ENCODE measurements at places on chromosomes 7 and 10.

GRCh38 chr10:3354174-3354900 is 181.8 kb upstream of the PITRM1 start:
- DNase-seq, result no peak

GRCh38 chr10:104417637-104418292 is 64.1 kb downstream of the CFAP58 start:
- no peak for DNase-seq

DNA sequence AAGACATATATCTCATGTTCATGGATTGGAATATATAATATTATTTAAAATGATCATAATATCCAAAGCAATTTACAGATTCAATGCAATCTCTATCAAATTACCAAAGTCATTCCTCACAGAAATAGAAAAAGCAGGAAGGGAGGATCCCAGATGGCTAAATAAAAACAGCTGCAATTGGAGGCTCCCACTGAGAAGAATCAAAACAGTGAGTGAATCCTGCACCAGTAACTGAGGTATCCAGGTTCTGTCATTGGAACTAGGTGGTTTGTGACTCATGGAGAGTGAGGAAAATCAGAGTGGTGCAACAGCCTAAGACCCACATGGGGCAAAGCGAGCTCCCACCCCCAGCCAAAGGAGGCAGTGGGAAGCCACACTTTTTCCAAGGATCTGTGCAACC is 128.4 kb downstream of the MTERF1 start:
- no peak for DNase-seq

- no peak for DNase-seq
Observed at GRCh38 chr10:116055252-116055916, 217.6 kb downstream of the GFRA1 start.

- no peak for DNase-seq
Observed at GRCh38 chr10:120598386-120598785, 141.4 kb downstream of the PLPP4 start.

GRCh38 chr7:73520673-73521635 is 1.1 kb downstream of the BAZ1B start:
- DNase-seq, result no peak

DNA sequence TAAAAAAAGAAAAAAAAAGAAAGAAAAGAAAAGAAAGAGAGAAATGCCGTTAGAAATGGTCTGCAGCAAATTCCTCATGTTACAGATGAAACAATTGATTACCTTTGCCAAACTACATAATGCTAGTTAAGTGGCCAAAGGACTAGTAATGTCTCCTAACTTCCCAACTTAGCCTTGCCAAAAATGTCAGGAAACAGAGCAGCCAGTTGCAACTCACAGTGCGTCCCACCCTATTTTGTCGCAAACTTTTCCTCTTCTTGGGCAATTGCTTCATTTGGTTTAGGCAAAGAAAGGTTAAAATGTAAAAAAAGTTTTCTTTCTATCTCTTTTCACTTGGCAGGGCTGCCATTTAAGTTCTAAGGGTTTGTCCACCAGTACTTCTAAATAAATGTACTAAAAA is 53.1 kb downstream of the APBB1IP start:
- no peak for DNase-seq

DNA sequence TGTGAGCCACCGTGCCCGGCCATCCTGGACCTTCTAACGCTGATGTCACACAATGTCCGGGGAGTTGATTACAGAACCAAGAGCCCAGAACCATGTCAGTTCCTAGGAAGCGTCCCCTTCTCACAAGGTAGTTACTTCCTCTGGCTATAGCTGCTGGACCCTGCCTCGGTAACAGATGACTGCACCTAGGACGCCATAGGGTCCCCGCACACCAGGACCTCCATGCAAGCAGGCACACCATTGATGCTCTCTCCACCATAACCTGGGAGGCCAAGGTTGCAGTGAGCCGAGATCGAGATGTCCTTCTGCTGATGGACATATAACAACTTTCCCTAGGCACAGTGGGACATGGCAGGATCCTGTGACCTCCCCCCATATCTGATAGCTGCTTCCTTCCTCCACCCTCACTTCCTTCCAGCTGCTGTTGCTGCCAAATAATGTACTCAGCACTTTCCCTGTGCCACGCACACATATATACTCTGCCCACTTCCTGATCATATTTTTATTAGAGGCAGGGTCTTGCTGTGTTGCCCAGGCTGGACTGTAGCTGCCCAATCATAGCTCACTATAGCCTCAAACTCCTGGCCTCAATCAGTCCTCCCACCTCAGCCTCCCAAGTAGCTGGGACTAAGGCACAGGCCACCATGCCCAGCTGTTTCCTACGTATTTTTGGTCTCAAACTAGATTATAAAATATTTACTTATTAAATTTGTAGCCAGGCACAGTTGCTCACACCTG is 3.5 kb upstream of the SNX8 start:
- no peak for DNase-seq

DNA sequence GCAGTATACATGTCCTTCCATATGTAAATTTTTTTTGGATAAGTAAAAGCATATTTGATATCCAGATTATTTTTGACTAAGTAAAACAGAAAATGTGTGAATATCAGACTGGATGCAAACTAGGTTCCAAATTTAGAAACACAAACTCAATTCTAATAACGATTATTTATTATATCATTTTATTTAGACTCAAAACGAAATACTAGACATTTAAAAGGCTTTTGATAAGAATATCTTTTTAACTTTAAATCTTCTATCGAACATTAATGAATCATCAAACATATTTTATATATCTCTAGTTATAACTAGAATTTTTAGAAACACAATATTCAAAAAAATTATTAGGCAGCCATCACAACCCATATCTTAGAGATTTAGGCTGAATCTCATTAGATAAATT is 195.2 kb upstream of the KCND2 start:
- no peak for DNase-seq

DNA sequence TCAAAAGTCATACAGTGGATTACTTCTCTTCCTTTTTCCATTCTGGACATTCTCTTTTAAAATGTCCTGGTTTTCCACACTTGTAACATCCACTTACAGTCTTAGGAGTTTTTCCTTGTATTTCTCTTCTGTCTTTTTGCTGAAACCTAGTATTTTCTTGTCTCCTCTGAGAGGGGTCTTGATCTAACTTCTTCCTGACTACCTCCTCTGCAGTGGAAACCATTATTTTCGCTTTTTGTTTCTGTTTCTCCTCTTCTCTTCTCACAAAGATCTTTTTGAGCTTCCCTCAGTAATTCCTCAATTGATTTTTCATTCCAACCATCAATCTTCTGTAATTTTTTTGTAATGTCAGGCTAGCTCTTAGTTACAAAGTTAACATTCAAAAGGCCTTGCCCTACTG is 23.7 kb upstream of the ELOVL3 start:
- DNase-seq, result no peak

DNA sequence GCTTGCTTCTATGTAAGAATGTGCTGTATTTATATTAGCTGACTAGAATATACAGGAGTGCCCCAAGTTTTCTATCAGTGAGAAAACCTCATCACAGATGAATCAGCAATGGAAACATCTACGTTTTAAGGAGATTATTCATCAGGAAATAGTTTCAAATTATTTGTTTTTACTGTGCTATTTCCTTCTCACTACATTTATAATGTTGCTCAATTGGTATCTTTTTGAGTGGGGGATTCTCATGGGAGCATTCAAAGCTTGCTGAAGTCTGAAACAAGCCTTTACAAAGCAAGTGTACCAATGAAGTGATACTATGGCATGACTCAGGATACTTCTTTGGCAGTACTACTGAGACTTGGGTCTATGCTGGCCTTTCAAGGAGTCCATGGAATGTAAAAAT is 191.1 kb upstream of the SLC26A5 start:
- no peak for DNase-seq

GRCh38 chr7:22812353-22812752 is 10.3 kb downstream of the TOMM7 start:
- DNase-seq, result no peak

- no peak for DNase-seq
Observed at GRCh38 chr10:23013581-23014335, 81.6 kb upstream of the MSRB2 start.

GRCh38 chr10:124589491-124590041 is 127.9 kb downstream of the LHPP start:
- DNase-seq, result no peak

DNA sequence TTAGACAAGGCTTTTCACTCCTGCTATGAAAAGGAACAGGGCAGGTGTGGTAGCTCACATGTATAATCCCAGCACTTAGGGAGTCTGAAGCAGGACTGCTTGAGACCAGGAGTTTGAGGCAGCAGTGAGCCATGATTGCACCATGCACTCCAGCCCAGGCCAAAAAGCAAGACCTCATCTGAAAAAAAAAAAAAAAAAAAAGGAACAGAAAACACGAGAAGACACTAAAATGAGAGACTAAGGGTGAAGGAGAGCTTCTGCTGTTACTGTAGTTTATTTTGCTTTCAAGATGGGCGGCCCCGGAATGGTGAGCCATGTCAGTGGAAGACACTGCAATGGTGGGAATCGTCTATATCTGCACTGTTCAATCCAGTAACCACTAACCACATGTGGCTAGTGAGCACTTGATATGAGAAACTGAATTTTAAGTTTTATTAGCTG is 9.9 kb downstream of the PIP4K2A start:
- DNase-seq, result no peak

- DNase-seq, result no peak
Observed at GRCh38 chr7:99395616-99396327, 12.6 kb downstream of the PDAP1 start.

- DNase-seq, result no peak
Observed at GRCh38 chr10:76509446-76509845, 1078.0 kb downstream of the LRMDA start.

GRCh38 chr7:149838992-149839408 is 825 bp downstream of the ZNF862 start:
- no peak for DNase-seq

Measured in activated CD4-positive, alpha-beta T cell treated with anti-CD3 and anti-CD28 coated beads for 24 hours (primary cell).